Activated CD4-positive, alpha-beta T cell treated with anti-CD3 and anti-CD28 coated beads for 48 hours (primary cell): ENCODE measurements at places on chromosomes 12 and 14.

DNA sequence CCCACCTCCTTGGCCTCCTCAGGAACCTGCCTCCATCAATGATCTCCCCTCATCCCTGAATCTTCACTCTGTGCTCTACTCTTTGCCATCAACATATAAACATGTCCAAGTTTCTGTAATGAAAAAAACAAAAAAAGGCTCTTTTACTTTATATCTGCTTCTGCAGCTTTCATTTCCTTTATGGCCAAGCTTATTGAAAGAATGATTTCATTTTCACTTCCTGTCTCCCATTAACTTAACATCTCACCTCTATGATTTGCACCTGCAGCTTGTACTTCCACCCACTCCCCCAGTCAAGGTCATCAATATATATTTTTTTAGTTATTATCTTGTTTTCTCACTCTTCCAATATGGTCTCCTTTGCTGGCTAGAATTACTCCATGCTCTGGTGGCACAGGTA, 15.6 kb upstream of the RNU6-7 start:
- no peak for DNase-seq

DNA sequence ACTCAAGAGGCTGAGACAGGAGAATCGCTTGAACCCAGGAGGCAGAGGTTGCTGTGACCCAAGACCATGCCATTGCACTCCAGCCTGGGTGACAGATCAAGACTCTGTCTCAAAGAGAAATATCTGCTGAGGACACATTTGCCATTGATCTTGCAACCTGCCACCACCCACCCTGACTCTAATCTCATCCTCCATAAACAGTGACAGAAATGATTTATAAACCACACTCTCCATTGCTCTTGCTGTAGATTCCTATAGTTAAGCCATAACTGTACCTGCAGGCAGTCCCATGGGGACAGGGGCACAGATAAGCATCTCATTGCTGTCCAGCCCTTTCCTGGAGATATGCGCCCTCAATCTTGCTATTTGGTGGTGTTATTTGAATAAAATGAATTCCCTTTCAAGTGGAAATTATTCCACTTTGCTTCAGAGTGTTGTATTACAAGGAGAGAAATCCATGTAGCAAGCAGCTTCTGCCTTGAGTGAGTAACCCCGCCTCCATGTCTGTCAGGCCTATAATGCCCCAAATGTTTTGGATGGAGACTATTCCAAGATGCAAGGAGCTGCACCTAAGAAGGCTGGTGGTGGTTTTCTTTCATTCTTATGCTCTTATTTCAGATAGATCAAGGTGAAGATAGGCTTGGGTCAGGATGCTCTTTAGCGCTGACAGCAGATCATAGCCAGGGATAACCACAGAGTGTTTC, 3.0 kb upstream of the ZDHHC22 start:
- DNase-seq, result no peak

DNA sequence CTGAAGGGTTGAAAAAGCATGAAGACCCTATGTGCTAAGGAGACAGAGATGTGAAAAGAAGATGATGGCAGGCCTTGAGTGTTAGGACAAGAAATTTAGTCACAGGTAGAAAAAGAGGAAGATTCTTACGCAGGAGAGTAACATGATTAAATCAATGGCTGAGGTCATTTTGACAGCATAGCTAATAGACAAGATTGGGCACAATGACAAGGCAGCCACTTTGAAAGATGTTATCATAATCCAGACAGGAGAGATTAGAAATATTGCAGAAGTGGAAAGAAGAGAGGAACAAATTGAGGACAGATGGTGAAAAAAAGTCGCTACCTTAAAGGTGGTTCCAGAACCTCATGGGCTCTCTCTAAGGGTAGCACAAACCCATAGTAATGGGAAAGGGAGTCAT, 228.8 kb upstream of the DDHD1 start:
- no peak for DNase-seq

- no peak for DNase-seq
These were observed 59.9 kb downstream of the TRAFD1 start for GRCh38 chr12:112185093-112185923.

GRCh38 chr14:101973356-101973755, 9.0 kb downstream of the DYNC1H1 start:
- no peak for DNase-seq

- no peak for DNase-seq
These were observed 12.4 kb upstream of the KRT5 start for GRCh38 chr12:52532636-52533035.

DNA sequence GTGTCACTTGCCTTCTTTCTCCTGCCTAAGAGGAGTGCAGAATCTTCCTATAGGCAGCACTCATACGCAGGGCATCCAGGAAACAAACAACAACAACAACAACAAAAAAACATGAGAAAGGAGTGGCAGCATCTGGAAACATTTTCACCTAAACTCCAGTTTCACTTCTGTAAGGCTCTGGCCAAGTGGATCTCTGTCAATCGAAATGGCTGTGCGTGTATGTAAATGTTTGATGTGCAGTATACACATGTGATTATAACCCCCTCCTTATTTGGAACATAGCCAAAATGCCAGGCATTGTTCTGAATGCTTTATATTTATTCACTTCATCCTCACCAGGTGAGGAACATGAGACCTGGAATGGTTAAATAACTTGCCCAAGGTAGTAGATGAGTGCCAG, 76.8 kb downstream of the COX16 start:
- DNase-seq, result no peak

- no peak for DNase-seq
These were observed 15.6 kb upstream of the PLEKHD1 start for GRCh38 chr14:69468949-69469348.

DNA sequence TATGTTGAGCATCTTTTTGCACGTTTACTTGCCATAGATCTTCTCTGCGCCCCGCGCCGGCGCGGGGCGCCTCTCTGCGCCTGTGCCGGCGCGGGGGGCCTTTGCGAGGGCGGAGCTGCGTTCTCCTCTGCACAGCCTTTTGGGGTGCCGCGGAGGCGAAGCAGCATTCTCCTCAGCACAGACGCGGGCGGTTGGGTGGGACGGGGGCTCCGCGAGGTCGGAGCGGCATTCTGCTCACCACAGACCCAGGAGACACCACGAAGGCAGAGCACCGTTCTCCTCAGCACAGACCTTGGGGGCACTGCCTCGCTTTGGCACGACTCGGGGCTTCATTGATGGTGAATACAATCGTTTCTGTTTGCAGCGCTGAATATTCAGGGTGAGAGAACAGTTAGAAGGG, 28.5 kb upstream of the ANHX start:
- DNase-seq, result no peak

- DNase-seq, result no peak
These were observed 30.7 kb downstream of the ISCA2 start for GRCh38 chr14:74524076-74524811.
